ENCODE measurements at places on chromosomes 12 and 14. TPM values are rescaled to one million over a fixed set of nuclear protein-coding genes. Genes with fewer than 3 reads are reported as not detected.

Gene DLGAP5
- 10.7 TPM for total RNA-seq

Gene ACVR1B
- total RNA-seq, result 31.8 TPM

Gene CELA1
- not detected for total RNA-seq

Gene CBX5
- total RNA-seq, result 128 TPM

Gene CLEC4E
- not detected for total RNA-seq

Gene PIWIL1
- total RNA-seq, result 1.5 TPM

Gene USP44
- 2.2 TPM for total RNA-seq

Gene BCL11B
- 4.4 TPM for total RNA-seq

Gene CBLN3
- total RNA-seq, result 2.0 TPM

Gene AVPR1A
- 25.7 TPM for total RNA-seq

Gene CLEC4A
- 1.2 TPM for total RNA-seq

Gene SDS
- total RNA-seq, result not detected

Gene TMEM179
- 24.7 TPM for total RNA-seq

Gene BMP4
- 39.9 TPM for total RNA-seq

Gene PPP1R36
- 1.5 TPM for total RNA-seq

Gene AMN1
- total RNA-seq, result 42.8 TPM

Gene HSPB8
- total RNA-seq, result 26.3 TPM

Gene DHRS2
- total RNA-seq, result 0.77 TPM

Gene PPP2R5E
- 65.4 TPM for total RNA-seq

Gene CCDC177
- total RNA-seq, result 3.7 TPM

Gene REP15
- 1.4 TPM for total RNA-seq

Gene SPX
- total RNA-seq, result 6.8 TPM

Gene C1QL4
- 0.55 TPM for total RNA-seq

Gene EXOC3L4
- 0.16 TPM for total RNA-seq

Gene SART3
- total RNA-seq, result 131 TPM

Gene DNAH10
- total RNA-seq, result 1.3 TPM

Gene TMTC3
- total RNA-seq, result 44.0 TPM

Gene CLEC4D
- total RNA-seq, result 0.55 TPM

Gene PCED1B
- 0.82 TPM for total RNA-seq

Gene MYH6
- total RNA-seq, result 0.49 TPM

Gene WNT1
- not detected for total RNA-seq

Gene LYZ
- 104 TPM for total RNA-seq

Gene ANO2
- total RNA-seq, result 94.8 TPM

Gene SALL2
- total RNA-seq, result 35.7 TPM

Gene SLC22A17
- 65.6 TPM for total RNA-seq

Gene FOS
- 148 TPM for total RNA-seq

Gene GPR84
- total RNA-seq, result 0.16 TPM

Gene PAPLN
- total RNA-seq, result 7.0 TPM

Gene SPIC
- not detected for total RNA-seq

Gene LGR5
- total RNA-seq, result 7.6 TPM

Gene KRT82
- total RNA-seq, result not detected

Gene FAM90A1
- 0.16 TPM for total RNA-seq

Gene SLC7A8
- total RNA-seq, result 36.9 TPM

Measured in camera-type eye (tissue), 1 donor.